NCI-H2171 (cell line): ENCODE measurements at places on chromosomes 2 and 18.

DNA sequence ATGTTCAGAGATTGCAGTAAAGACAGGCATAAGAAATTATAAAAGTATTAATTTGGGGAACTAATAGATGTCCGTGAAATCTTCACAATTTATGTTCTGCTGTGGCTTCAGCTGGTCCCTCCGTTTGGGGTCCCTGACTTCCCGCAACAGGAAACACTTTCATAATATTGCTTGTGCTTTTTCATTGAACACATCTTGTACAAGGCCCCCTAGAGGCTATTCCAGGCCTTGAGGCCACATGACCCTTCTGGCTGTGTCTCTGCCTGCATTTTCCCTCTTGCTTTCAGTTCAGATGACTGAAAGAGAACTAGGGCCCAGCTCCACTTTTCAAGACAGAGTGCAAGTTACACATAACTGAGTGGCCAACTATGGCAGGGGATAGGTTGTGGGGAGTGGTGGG is 164.1 kb downstream of the TMEM247 start:
- no peak for DNase-seq

DNA sequence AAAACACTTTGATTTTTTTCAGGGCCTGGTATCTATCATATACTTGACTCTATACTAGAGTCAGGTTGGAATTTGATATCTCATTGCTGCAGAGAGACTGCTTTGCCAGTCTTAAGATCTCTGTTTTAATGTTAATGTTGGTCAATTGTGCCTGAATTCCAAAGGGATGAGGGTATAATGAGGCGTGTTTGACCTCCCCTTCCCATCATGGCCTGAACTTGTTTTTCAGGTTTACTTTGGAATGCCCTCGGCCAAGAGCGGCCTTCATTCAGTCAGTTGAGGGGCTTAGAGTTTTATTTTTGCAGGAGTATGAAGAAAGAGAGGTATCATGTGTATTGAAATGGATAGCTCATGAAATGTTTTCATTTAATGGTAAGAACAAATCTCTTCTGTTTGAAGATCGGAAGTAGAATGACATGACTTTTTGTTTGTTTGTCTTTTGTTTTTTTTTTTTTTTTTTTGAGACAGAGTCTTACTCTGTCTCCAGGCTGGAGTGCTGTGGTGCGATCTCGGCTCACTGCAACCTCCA is 119.0 kb downstream of the KIAA1328 start:
- DNase-seq: no peak

DNA sequence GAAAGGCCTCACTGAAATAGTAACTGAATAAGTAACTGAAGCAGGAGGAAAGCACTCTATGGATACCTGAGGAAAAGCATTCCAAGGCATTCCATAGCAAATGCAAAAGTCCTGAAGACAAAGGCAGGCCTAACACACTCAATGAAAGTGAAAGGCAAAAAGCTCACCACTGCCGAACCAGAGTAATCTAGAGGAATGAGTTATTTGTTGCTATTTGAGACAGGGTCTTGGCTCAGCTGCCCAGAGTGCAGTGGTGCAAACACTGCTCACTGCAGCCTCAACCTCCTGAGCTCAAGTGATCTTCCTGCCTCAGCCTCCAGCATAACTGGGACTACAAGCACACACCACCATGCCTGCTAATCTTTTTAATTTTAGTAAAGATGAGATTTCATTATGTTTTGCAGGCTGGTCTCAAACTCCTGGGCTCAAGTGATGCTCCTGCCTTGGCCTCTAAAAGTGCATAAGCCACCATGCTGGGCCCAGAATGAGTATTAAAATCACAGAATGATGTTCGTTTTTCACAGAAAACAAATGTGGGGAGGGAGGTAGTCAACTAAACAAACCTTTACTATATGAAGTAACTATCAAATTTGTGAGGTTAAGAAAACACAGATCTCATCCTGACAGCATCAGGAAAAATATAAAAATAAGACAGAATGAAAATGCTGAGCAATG is 17.9 kb downstream of the PIAS2 start:
- DNase-seq: no peak

DNA sequence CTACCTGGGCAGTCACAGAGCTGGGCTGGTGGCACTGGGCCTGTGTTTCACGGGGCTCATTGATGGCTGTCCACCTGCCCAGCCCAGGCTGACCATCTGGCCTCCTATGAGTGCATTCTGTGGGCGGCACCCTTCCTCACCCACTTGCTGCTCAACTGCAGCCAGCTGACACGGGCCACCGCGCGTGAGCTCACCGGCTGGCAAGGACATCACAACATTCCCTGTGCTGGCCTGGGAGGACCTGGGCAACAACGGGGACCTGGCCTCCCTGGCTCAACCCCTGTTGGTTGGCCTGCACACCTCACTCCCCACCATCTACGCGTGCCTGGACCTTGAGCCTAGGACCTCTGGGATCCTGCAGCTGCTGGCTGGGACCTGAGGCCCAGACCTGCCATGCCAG is 98.2 kb upstream of the DTNA start:
- no peak for DNase-seq

GRCh38 chr2:226798422-226799210 is 1.0 kb downstream of the IRS1 start:
- no peak for DNase-seq

DNA sequence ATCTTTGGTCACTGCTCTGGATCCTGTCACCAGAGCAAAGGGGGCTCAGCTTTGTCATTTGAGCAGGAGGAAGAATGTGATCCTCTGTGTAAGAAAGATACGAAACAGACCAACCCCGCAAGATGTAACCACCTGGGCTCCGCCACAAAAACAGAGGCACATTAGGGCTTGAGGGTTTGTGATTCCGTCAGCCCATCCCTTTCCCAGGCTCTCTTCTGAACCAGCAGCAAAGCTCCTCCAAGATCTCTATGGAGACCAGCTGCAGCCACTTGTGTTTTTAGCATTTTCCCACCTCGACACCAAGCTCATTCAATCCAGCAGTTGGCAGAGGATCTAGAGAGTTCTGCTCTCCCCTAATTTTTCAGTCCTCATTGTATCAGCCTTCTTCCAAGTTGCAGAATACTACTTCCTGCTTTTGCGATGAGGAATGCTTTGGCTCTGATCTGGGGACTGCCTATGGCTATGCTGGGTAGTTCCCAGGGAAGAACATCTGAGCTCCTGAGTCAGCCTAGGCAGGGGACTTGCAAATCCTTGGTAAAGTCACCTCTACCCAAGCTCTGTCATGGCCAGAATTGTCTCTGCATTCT is 139.6 kb upstream of the RAB12 start:
- DNase-seq: no peak

DNA sequence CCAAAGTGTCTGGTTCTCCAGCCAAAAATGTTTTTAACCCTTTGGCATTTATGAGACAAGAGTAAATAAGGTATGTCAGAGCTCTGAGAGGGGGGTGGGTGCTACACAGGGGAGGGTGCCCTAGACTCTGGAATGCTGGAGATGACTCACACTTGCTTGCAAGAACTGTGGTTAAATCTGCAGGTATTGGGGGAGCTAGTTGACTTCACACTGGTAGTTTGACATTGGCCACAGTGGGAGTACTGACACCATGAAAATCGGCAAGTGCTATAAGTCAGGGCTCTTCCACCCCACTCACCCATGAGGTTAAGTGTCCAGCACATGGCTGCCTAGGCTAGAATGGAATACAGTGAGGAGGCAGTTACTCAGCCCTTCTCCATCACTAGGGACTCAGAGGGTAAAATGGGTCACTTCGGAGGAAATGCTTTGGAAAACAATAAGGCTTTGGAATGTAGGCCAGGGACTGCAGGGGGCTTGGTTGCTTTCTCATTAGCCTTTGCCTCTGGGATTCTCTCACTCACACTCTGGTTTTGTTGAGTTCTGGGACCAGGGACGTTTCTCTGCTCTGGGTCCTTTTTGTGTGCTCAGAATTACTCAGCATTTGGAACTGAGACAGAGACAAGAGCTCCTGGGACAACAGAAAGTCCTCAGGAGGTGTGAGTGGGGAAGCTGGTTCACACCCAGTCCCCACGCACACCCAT is 91.6 kb downstream of the ACKR3 start:
- DNase-seq: no peak

GRCh38 chr2:120229341-120229740 is 6.1 kb upstream of the TMEM185B start:
- DNase-seq: no peak

DNA sequence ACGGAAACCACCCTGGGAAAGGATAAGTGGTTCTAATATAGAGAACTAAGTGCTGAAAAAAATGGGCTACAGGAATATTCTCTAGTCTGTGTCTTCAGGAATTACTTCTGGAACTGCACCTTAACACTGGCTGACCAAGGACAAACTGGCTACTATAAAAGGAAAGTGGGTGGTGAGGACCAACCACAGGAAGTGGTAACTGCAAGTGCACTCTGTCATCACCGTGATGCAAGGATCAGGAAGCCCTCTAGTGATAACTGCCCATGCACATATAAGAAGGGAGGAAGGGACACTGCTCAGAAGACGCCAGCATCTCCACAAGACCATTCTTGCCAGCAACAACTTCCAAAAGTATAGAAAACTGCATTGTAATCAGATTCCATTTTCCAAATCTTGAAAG is 424.4 kb upstream of the RGPD4 start:
- DNase-seq: no peak

DNA sequence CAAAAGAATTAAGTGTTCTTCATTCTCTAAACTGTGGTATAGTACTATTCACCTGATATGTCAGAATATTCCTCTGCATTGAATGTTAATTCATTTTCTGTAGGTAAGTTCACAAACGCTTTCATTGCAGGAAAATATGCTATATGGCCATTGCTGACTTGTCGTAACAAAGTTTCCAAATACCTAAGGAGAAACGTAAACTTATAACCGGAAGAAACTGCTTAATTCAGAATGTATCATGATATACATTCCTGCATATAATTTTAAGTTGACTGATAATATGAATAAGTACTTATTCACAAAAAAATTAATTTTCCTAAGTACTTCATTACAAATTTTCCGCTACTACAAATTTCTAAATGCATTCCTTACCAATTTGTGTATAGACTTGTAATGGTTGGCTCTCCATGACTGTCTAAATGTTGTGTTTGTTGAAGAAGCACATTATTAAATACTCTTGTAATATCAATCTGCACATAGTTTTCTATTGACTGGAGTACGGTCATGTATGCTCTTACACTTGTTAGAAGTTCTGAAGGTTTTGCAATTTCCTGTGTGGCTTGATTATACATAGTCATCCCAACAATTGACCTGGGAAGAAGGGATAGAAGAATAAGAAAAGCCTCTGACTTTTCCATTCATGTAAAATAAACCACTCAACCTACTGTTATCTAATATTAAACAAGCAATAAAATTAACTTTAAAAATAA is 85.4 kb downstream of the NCKAP1 start:
- no peak for DNase-seq

GRCh38 chr2:127027715-127028114 is 79.2 kb downstream of the BIN1 start:
- DNase-seq: no peak

DNA sequence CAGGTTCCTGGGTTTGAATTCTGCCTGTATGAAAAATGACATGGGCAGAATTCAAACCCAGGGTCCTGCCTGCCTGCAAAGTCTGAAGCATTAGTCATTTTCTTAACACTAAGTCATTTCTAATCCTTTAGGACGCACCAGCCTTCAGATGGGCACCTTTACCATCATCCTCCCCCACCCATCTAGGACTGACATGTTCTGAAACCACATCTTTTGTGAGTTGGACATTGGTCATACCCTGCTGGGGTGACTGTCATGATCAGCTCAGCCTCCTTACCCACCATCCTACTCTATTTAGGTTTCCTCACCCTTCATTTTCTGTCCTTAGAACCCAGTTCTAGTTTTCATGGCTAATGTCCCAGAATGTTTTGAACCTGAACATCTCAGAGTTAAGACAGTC is 104.9 kb downstream of the TRIB2 start:
- no peak for DNase-seq

- DNase-seq: no peak
These were observed 257.9 kb downstream of the THSD7B start for GRCh38 chr2:137023205-137023604.

- no peak for DNase-seq
These were observed 62.9 kb downstream of the COL6A3 start for GRCh38 chr2:237351046-237351445.

- no peak for DNase-seq
These were observed 91.0 kb downstream of the TMEM17 start for GRCh38 chr2:62415019-62415431.

DNA sequence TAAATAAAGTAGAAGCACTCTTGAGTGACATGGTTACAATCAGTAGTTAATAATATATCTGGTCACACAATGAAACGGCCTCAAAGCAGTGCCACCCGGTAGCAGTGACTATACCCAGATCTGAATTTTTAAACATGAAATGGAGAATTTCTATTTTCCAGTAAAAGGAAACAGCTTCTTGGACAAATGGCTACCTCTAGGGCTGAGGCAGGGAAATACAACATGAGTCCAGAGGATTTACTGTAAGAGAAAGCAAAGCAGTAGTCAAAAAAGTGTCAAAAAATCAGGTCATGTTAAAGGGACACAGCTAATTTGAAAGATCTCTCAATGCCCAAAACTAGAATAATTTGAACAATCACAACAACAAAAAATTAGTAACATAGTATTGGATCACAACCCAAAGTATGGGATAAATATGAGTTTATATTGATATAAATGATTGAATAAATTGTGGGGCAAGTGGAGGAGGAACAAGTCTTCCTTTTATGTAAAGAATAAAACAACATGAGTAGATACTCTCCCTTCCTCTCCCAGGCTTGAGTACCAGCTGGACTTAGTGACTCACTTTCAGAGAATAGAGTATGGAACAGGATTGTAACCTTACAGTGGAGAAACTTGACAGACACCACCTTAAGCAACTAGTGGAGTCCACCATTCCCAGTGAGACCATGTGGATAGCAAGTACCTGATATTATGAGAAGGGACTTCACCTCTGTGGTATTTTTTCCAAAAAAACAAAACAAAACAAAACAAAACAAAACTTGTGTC is 180.8 kb downstream of the MBD2 start:
- DNase-seq: no peak

GRCh38 chr2:241257419-241258032 is 57.9 kb downstream of the HDLBP start:
- no peak for DNase-seq

DNA sequence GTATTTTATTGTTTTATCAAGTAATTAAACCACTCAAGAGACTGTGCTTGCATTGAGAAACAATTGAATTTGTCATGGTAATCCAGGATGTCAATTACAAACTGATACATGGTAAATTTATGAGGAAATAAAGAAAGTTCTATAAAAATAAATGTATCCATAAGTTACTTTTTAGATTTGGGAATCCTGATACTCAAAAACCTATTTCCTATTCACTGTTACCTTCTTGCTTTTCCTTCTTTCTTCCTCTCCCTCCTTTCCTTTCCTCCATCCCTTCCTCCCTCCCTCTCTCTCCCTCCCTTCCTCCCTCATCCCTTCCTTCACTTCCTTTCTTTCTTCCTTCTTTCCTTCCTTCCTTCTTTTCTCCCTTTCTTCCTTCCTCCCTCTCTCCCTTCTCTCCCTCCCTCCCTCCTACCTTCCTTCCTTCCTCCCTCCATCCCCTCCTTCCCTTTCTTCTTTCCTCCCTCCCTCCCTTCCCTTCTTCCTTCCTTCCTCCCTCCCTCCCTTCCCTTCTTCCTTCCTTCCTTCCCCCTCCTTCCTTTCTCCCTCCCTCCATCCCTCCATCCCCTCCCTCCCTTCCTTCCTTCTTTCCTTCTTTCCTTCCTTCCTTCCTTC is 1299.1 kb upstream of the ZEB2 start:
- DNase-seq: no peak
